ENCODE measurements at places on chromosomes 2 and 18. TPM values are rescaled to one million over a fixed set of nuclear protein-coding genes. Genes with fewer than 3 reads are reported as not detected.

THSD7B gene
- not detected for total RNA-seq

LYPD1 gene
- total RNA-seq = 24.4 TPM

PAX8 gene
- 2.1 TPM for total RNA-seq

RAPGEF4 gene
- 7.2 TPM for total RNA-seq

OSBPL1A gene
- 19.3 TPM for total RNA-seq
